Endothelial cell (in vitro differentiated cells): ENCODE measurements at places on chromosomes 4 and X.

DNA sequence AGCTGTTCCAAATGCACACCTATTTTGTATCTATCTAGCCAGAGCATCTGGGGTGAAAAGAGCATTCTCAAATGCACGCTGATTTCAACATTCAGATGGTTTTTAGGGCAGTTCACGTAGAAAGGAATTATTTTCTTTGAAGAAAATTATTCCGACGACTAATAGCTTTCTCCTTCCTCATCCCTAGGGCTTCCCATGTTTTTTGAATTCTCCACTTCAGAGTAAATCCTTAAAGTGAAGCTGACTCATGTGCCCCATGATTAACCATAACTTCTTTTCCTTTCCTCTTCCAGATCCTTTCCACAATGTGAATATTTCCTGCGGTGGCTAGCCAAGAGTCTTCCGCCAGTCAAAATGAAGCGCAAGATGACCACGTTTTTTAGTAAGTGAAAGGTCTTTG lies 86.7 kb upstream of the PDHA1 start:
- H3K4me3 ChIP-seq = no peak overlapping the region
- peaks cover 1% of the 10 kb centered on the region for H3K27me3 ChIP-seq
- no peak overlapping the region for H3K27ac ChIP-seq
- no peaks in the 10 kb centered on the region for H3K4me1 ChIP-seq
- DNase-seq = no peak

DNA sequence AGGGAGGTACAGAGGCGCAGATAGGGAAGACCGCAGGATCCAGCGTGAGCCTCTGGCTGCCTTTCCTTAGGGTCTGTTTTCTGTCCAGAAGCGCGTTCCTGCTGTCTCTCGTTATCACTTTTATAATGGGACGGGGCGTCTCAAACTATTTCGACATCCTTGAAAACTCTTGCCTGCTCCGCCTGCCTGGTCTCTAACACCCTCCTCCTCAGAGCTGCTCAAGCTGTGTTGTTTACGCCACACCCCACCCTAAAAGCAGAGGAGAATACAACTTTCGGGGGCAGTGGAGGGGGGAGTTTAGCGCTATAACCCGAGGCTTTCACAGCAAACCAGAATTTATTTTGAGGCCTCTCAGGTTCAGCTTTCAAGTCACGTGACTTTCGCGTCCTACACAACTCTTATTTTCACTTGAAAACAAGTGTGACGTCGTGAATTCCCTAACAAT lies 646 bp upstream of the FAM3A start:
- peak overlapping the region; percentile 92 for H3K27ac ChIP-seq
- H3K27me3 ChIP-seq = no peaks in the 10 kb centered on the region
- H3K4me1 ChIP-seq = peaks cover 2% of the 10 kb centered on the region
- no peaks in the 10 kb centered on the region for H3K36me3 ChIP-seq
- no peak for DNase-seq

- no peak for DNase-seq
- H3K4me1 ChIP-seq = no peaks in the 10 kb centered on the region
- peaks cover 14% of the 10 kb centered on the region for H3K27me3 ChIP-seq
- peaks cover 83% of the 10 kb centered on the region for H3K36me3 ChIP-seq
Measured at GRCh38 chr4:16503421-16504100, 277.3 kb upstream of the TAPT1 start.

- H3K36me3 ChIP-seq = peaks cover 4% of the 10 kb centered on the region
- H3K27ac ChIP-seq = no peak overlapping the region
- no peaks in the 10 kb centered on the region for H3K27me3 ChIP-seq
- DNase-seq = peak; percentile 20
- no peak overlapping the region for H3K4me3 ChIP-seq
Measured at GRCh38 chrX:72554448-72555140, 18.0 kb downstream of the HDAC8 start.

GRCh38 chrX:40299641-40300046 lies 201.9 kb upstream of the BCOR start:
- H3K36me3 ChIP-seq = no peaks in the 10 kb centered on the region
- no peaks in the 10 kb centered on the region for H3K27me3 ChIP-seq
- no peak overlapping the region for H3K27ac ChIP-seq
- DNase-seq = no peak
- H3K4me3 ChIP-seq = no peak overlapping the region

DNA sequence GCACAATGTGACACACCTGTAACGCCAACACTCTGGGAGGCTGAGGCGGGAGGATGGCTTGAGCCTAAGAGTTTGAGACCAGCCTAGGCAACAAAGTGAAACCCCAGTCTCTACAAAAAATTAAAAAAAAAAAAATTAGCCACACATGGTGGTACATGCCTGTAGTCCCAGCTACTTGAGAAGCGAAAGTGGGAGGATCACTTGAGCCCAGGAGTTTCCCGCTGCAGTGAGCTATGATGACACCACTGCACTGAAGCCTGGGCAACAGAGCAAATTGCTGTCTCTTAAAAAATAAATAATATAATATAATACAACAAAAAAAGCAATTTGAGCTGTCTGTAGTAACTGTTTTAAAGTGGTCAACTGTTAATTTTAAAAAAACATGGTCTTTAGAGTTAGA lies 13.2 kb downstream of the SPOCK3 start:
- no peaks in the 10 kb centered on the region for H3K36me3 ChIP-seq
- H3K27me3 ChIP-seq = no peaks in the 10 kb centered on the region
- H3K27ac ChIP-seq = no peak overlapping the region
- peaks cover 4% of the 10 kb centered on the region for H3K4me1 ChIP-seq
- DNase-seq = no peak
- no peak overlapping the region for H3K4me3 ChIP-seq

DNA sequence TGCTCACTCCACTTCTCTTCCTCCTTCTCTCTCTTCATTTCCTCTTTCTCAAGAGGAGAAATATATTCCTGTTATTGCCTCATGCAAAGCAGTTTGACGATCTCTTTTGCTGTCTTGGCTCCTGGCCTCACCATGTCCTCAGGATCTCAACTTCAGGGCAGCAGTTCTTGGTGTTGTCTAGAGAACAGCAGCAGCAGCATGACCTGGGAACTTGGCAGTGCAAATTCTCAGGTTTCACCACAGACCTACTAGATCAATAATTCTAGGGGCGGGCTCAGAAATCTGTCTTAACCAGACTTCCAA lies 193.4 kb upstream of the EDNRA start:
- H3K4me1 ChIP-seq = peaks cover 7% of the 10 kb centered on the region
- H3K4me3 ChIP-seq = no peak overlapping the region
- no peak overlapping the region for H3K27ac ChIP-seq
- H3K36me3 ChIP-seq = no peaks in the 10 kb centered on the region
- DNase-seq = no peak

GRCh38 chr4:47704693-47705325 lies 133.1 kb downstream of the CORIN start:
- no peak overlapping the region for H3K27ac ChIP-seq
- H3K27me3 ChIP-seq = no peaks in the 10 kb centered on the region
- H3K4me1 ChIP-seq = peaks cover 2% of the 10 kb centered on the region
- peak; percentile 54 for DNase-seq
- no peaks in the 10 kb centered on the region for H3K36me3 ChIP-seq

- peaks cover 8% of the 10 kb centered on the region for H3K36me3 ChIP-seq
- no peak overlapping the region for H3K4me3 ChIP-seq
- H3K27ac ChIP-seq = no peak overlapping the region
Measured at GRCh38 chr4:153594210-153594609, 89.9 kb upstream of the TLR2 start.

- H3K4me3 ChIP-seq = no peak overlapping the region
- H3K36me3 ChIP-seq = no peaks in the 10 kb centered on the region
- H3K27me3 ChIP-seq = no peaks in the 10 kb centered on the region
- H3K4me1 ChIP-seq = no peaks in the 10 kb centered on the region
- H3K27ac ChIP-seq = no peak overlapping the region
Measured at GRCh38 chr4:188660796-188661195, 521.6 kb downstream of the TRIML1 start.

- no peak overlapping the region for H3K27ac ChIP-seq
- H3K27me3 ChIP-seq = no peaks in the 10 kb centered on the region
- H3K4me3 ChIP-seq = no peak overlapping the region
- H3K4me1 ChIP-seq = no peaks in the 10 kb centered on the region
- no peaks in the 10 kb centered on the region for H3K36me3 ChIP-seq
- no peak for DNase-seq
Measured at GRCh38 chr4:15198070-15198727, 195.9 kb downstream of the CPEB2 start.

GRCh38 chr4:21012851-21013331 lies 312.6 kb downstream of the PACRGL start:
- no peak overlapping the region for H3K4me3 ChIP-seq
- no peaks in the 10 kb centered on the region for H3K4me1 ChIP-seq
- H3K36me3 ChIP-seq = no peaks in the 10 kb centered on the region
- no peak for DNase-seq
- H3K27me3 ChIP-seq = no peaks in the 10 kb centered on the region
- H3K27ac ChIP-seq = no peak overlapping the region

GRCh38 chr4:137896221-137896737 lies 345.9 kb downstream of the SLC7A11 start:
- H3K27me3 ChIP-seq = no peaks in the 10 kb centered on the region
- H3K4me1 ChIP-seq = no peaks in the 10 kb centered on the region
- no peak for DNase-seq
- no peaks in the 10 kb centered on the region for H3K36me3 ChIP-seq

DNA sequence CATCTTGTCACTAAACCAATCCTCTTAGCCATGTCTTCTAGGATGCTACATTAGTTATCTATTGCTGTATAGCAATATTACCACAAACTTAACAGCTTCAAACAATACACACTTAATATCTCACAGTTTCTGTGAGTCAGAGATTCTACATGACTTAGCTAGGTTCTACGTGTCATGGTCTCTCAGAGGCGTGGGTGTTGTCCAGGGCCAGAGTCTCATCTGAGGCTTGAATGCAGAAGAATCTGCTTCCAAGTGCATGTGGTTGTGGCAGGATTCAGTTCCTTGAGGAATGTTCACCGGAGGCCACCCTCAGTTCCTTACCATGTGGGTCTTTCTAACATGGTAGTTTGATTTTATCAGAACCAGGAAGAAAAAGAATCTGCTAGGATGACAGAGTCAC lies 26.4 kb downstream of the PPP1R2C start:
- no peak overlapping the region for H3K4me3 ChIP-seq
- no peak for DNase-seq
- no peak overlapping the region for H3K27ac ChIP-seq
- H3K4me1 ChIP-seq = peaks cover 5% of the 10 kb centered on the region
- no peaks in the 10 kb centered on the region for H3K36me3 ChIP-seq

DNA sequence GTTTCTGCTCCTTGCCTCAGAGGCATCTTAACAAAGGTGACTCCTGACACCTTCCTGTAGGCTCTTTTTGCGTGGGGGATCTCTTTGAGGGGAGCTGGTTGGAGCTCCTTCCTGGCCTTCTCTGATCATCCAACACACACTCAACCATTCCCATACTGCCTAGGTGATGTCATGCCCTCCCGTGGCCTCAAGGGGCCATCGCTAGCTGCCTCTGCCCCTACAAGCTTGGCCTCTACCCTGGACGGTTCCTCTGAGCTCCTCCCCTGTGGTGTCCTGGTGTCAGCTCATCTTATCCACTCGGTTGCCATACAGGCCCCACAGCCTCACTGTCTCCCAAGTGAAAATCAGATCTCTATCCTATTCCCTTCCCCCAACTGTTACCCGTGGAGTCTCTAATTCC lies 13.7 kb upstream of the ZNF185 start:
- no peak overlapping the region for H3K27ac ChIP-seq
- H3K4me3 ChIP-seq = no peak overlapping the region
- H3K27me3 ChIP-seq = no peaks in the 10 kb centered on the region
- no peaks in the 10 kb centered on the region for H3K36me3 ChIP-seq
- H3K4me1 ChIP-seq = no peaks in the 10 kb centered on the region

GRCh38 chr4:78100060-78100459 lies 42.9 kb downstream of the FRAS1 start:
- H3K27me3 ChIP-seq = no peaks in the 10 kb centered on the region
- peaks cover 13% of the 10 kb centered on the region for H3K36me3 ChIP-seq
- peak overlapping the region; percentile 14 for H3K27ac ChIP-seq
